Activated CD4-positive, alpha-beta memory T cell treated with anti-CD3 and anti-CD28 coated beads for 36 hours (primary cell): ENCODE measurements at places on chromosomes 13 and 19.

DNA sequence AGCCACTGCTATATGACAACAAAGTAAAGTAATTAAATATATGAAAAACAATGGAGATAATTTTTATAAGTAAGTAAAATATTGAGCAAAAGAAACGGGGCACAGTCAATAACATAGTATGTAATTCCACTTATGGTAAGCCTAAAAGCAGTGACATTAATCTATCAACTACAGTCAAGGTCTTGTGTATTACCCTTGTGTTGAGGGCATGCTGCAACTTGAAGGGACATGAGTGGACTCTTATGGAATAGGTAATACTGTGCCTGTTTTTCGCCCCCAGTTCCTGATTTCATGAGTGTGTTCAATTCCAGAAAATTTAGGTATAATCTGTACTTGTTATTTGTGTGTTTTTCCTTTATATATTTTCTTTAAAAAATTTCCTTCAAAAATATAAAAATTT is 201.3 kb upstream of the SLITRK6 start:
- DNase-seq, result no peak

- DNase-seq, result peak; percentile 80
Measured at GRCh38 chr19:925526-926322, at the start of gene ARID3A. ARID3A (plus strand) TSS chr19:926035; CDS start chr19:929529, 3,494 bp downstream.

DNA sequence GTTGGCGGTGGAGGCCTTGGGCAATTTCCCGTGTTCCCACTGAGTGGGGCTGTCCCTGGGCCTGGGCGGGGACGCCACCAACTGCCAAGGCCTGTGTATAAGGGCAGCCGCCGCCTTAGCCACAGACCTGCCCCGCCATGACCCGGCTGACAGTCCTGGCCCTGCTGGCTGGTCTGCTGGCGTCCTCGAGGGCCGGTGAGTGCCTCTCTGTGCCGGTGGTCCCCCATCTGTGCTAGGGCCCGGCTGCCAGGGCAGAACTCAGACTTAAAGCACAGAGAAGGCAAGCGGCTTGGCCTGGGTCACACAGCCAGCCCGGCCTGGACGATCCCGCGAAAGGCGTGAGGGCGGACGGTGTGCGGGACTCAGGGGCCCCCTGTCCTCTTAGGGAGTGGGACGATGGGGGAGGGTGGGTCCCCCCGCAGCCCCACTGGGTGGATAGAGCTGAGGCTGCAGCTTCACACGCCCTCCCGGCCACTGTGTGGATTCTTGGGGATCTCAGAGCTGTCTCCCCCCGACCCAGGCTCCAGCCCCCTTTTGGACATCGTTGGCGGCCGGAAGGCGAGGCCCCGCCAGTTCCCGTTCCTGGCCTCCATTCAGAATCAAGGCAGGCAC is at the start of gene AZU1:
Gene AZU1, plus strand, starts transcription at position 128 of the 612 bp plus-strand sequence. Its CDS starts 10 bp downstream, at position 138.
- no peak for DNase-seq

GRCh38 chr13:30753030-30753616 is 17.8 kb downstream of the ALOX5AP start:
- no peak for DNase-seq

DNA sequence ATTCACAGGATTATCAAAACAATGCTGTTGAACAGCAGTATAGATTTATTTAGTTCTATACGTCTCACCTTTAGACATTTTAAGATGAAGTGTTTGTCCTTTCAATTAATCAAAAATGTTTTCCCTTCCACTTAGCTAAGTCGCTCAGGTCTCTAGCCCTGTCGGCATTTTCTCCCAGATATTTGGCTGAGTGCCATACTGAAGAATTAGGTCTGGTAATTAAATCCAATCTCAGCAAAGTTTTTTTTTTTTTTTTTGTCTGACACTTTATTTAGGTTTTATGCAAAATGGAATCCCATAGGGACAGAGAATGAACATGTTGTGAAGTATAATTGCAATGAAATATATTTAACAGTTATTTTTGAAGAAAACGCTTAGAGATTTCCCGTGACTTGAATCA is 44.1 kb downstream of the RFC3 start:
- DNase-seq, result no peak

- DNase-seq, result no peak
Measured at GRCh38 chr19:53885036-53885435, 3.0 kb downstream of the PRKCG start.

- peak; percentile 79 for DNase-seq
Measured at GRCh38 chr13:27353166-27353583, 71.2 kb upstream of the GTF3A start.

GRCh38 chr19:14567079-14567478 is 4.8 kb downstream of the NDUFB7 start:
- DNase-seq, result no peak

DNA sequence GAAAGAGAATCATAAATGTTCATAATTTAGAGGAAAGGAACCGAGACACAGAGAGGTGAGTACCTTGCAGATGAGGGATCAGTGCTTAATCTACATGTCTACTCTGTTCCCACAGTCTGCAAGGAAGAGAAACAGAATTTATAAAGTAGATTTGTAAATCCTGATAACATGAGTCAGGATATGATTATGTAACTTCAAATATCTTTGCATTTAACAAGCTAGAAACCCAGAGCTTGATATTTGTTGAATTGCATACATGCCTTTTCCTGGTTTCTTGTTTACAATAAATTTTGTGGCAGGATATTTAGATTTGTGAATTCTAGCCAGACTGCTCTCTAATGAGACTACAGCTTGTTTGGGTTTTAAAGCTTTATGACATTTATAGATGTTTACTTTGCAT is 219.2 kb downstream of the ENOX1 start:
- no peak for DNase-seq

DNA sequence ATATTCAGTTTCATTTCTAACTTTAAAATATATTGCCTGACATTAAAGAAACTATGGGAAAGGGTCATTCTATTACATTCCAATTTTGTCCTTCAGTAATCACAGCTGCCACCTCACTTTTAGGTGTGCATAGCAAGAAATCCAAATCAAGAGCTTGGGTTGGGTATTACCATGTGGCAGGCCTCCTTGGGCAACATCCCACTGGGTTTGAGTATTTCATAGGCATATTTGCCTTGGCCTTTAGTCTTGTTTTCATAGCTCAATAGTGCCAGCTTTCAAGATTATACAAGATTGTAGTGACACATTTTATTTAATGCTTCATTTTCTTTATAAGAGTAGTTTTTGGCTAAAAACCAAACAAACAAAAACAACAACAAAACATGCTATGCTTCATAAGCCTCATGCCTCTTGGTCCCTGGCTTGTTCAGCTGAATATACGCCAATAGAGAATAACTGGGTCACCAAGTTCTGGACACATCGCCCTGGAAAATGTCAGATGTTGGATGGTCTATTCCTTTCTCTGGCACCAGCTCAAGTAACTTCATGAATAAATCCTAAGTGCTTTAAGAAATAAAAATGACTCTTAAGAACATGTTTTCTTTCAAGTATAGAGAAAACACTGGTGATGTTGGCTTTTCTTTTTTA is 167.4 kb upstream of the STARD13 start:
- no peak for DNase-seq

- DNase-seq, result peak; percentile 80
Measured at GRCh38 chr19:2578901-2579677, 103.2 kb downstream of the GADD45B start.

GRCh38 chr19:1725100-1726064 is 27.9 kb upstream of the ONECUT3 start:
- DNase-seq, result peak; percentile 70

- DNase-seq, result no peak
Measured at GRCh38 chr13:106003651-106004050, 531.8 kb downstream of the EFNB2 start.

DNA sequence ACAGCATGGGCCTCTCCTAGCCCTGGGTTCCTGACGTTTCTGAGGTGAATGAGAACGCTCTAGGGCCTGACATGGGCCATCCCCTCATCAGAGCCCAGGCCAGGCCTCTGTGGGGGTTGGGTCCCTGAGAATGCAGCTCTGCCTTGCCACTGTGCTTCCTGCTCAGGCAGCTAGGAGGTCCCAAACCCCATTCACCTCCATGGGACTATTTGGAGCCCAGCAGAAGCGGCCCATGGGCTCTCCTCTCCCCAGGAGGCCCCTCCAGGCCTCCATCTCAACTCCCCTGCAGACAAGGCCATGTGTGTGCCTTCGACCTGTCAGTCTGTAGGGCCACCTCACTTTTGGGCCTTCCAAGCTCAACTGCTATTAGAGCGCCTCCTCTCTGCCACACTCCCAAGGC is 36.9 kb downstream of the ELL start:
- DNase-seq, result no peak

GRCh38 chr13:91014696-91015095 is 332.8 kb upstream of the MIR17HG start:
- no peak for DNase-seq

- DNase-seq, result no peak
Measured at GRCh38 chr13:58474581-58474980, 843.0 kb downstream of the PCDH17 start.

DNA sequence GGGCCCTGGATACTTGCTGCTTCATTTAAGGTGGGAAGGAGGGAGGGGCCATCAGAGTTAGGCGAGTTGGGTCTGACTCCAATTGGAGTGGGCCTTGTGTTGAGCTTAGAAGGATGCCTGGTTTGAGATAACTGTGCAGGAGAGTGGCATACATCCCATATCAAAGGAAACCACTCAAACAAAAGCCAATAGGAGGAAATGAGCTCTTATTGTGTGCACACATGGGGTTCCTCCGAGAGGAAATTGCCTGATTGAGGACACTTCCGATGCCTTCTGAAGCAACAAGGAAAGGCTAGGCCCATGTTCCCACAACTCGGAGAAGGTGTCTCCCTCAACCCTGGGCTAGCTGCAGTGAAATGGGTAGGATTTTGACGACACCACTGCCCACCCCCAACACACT is 19.6 kb downstream of the MBNL2 start:
- DNase-seq, result no peak

DNA sequence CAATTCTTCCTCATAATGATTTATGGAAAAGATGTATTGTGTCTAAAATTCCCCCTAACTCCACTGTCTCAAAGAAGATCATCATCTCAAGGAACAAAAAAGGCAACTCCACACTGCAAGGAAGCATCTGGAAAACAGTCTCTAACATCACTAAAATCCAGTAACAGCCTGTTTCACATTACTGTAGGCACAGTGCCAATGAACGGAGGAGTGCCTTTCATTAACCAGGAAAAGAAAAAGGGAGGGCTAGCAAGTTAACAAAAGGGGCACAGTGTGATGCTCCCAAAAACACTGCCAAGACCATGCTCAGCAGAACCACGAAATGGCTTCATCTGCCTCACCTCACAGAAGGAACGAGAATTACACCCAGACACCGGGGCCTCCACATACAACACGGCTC is 8.5 kb downstream of the TMTC4 start:
- DNase-seq, result no peak

DNA sequence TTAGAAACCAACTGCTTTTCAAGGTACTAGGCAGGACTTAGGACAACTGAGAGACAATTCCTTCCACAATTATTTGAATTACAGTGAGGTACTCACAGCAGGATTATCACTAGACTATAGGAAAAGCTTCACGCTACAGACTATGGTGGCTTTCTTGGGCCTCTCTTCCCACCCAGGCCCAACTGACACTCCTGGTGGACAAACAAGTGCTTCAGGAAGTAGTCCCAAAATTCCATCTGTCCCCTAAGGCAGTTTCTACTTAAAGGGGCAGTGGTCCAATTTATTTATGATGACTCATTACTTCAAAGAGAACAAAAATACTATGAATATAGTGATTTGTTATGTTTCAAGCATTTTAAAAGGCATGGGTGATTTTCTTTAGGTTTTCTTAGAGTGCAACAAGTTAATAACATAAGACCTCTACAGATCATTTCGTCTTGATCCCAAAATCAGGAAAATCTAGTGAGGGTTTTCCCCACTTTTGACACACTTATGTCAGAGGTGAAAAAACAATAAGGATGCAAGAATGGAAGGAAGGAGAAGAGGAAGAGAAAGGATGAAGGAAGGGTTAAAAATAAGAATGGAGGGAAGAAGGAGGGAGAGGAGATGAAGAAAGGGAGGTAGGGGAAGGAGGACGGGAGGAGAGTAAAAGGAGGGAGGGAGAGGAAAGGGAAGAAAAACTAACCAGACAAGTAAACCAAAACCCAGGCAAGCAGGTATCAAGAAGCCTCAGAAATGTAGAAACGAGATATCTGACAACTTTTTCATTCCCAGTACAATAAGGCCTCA is 100.7 kb downstream of the SERP2 start:
- DNase-seq, result no peak

DNA sequence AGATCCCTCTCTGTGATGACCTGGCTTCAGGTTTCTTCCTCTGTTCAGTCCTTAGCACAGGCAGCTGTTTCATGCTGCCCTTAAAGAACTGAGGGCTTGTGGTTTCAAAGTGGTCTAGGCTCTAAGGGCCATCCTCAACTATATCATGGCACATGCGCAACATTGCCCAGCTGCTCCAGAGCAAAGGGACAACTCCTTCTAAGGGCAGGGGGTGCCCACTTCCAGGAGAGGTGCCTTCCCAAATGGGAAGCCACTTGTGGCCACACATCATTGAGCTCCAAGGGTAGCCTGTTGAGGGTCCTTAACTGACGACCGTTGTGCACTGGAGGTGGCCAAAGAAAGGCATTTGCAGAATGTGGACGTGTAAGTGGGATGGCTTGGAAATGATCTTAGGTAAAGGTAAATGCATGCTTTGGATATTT is 7.3 kb downstream of the GPR183 start:
- DNase-seq, result no peak

GRCh38 chr13:25827831-25828465 is 223.9 kb downstream of the SHISA2 start:
- DNase-seq, result no peak

GRCh38 chr19:5005096-5005495 is 36.2 kb downstream of the KDM4B start:
- no peak for DNase-seq

- no peak for DNase-seq
Measured at GRCh38 chr13:73913751-73914518, 220.3 kb downstream of the KLF12 start.

GRCh38 chr13:94459116-94459515 is 20.4 kb downstream of the DCT start:
- no peak for DNase-seq

DNA sequence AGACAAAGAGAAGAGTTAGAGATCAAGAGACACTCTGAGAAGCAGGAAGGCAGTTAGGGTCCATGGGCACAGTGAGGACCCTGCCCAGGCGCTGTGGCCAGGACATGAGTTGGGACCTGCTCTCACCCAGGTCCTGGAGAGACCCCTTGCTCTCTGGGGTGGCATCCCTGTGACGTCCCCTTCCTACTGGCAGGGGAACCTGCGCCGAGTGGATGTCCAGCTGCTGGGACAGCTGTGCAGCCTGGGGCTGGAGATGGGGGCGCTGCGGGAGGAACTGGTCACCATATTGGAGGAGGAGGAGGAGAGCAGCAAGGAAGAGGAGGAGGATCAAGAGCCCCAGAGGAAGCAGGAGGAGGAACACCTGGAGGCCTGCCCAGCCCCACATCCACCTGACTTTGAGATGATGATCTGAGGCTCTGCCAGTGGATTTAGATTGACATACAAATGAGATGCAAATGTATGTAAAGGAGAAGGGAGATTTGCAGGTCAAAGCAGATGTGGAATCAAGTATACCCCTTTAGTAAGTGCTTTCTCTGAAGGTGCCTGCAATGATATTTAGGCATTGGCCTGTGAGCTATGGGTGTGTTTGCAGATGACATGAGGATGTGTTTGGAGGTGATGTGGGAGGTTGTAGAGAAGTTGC is 978 bp downstream of the ERICH4 start:
- no peak for DNase-seq
